Cerebellar nuclear complex (tissue), 1 donor: ENCODE measurements at places on chromosomes 3 and 15.

GRCh38 chr3:125317761-125318160, 57.4 kb downstream of the ZNF148 start:
- DNase-seq, result no peak

DNA sequence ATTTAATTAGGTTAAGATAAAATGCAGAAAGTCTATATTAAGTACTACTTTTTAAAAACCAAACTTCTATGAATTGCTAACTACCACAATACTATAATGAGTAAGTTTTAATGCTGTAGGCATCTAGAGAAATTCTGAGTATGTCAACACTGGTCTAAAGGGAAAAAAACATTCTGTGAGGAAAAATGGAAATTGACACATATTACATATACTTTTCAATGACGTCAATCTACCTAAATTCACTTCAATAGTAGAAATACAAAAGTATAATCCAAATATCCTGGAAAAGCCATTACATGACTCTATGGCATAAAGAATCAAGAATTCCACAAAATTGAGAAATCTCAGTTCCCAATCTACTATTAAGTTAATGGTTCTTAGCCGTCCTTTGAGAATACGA, 2.2 kb downstream of the SECISBP2L start:
- no peak for DNase-seq

GRCh38 chr15:29066310-29066709, 180.5 kb downstream of the APBA2 start:
- no peak for DNase-seq

- no peak for DNase-seq
Observed at GRCh38 chr15:51129535-51130188, 35.0 kb upstream of the TNFAIP8L3 start.

- DNase-seq, result no peak
Observed at GRCh38 chr3:107128946-107129345, 248.3 kb upstream of the CCDC54 start.

GRCh38 chr15:59367022-59367451, 5.6 kb downstream of the MYO1E start:
- DNase-seq, result no peak

DNA sequence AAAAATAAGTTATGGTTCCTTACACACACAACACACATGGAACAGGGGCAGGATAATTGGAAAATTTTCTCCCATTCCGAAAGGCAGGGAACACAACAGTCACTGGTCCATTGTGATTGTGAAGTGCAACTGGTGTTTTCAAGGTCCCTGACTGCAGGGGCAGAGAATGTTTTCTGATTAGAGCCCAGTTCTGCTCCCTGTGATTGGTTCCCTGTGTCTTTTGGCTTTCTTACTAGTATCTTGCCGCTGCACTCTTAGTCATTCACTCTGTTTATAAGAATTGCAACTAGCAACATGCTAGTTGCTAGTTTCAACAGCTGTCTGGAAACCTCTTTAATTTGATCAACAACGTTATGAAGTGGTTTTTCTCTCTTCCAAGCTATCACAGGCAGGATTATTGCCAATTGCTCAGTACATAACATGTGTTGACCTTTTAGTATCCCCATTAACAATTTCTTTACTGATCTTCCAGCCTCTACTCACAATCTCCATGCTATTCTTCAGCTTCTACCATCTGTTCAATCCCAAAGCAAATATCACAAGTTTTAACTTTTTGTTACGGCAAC, 177.5 kb downstream of the EPHA6 start:
- DNase-seq, result no peak

DNA sequence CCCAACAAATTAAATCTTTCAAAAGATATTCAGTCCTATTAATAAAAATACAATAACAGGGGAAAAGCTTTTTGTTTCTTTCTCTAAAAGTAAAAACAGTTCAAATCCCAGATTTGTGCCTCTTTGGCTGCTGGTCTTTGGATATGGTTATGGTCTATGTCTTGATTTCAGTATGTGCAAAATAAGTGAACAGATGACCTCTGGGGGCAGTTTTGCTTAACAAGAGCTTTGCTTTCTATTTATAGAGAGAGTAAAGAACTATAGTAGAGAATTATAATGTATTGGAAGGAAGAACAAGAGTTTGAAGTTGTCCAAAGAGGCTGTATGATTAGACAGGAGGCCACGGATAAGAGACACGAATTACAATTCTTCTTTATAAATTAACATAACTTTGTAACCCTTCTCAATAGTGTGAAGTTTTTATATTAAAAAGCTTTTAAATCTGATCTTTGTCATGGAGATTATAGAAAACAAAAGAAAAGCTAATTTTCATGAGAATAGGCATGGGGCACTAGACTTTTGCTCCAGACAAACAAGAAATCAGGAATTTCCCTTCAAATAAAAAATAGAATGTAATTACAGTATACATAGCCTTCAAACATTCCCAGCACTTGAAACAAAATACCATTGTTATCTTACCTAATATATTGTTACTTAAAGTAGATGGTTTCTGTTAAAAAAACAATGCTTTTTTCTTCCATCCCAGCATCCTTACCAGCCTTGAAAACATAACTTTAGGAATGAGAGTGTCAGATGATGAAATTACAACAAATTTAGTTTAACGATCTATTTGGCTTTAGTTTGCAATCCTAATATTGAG, 432.7 kb upstream of the ARHGEF26 start:
- DNase-seq, result no peak

DNA sequence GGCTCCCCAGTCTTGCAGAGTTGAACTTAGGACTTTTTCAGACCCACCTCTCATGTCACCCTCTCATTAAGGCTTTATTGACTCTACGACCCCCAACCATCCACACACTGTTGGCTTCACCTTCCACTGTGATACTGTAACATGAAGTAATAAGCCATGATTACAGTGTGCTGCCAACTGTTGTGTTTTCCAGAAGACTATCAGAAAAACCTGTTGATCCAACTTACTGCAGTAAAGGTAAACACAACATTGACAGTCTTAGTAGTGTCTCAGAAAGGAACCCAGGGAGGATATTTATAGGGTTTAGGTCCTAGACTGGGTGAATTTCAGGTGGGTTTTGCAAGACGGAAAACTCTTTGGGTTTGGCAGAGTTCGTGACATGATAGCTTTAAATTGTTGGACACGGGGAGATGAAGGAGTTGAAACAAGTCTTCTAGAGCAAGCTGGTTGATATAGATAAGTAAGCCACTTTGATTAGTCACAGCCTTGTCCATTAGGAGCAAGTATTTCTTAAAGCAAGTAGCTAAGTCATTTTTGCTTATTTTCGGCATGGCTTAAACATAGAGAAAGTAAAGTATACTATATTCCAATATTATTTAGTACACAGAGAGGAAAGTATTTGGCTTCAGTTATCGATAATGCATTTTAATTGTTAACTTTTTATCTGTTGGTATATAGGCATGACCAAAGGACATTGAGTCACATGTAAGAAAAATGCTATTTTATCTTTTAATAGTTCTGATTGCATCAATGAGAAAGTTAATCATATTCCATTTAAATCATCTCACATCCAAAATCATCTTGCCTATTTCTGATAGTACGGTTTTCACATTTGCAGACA, 2.4 kb upstream of the COL6A5 start:
- no peak for DNase-seq

- no peak for DNase-seq
Observed at GRCh38 chr3:126322181-126322967, 34.8 kb downstream of the KLF15 start.

DNA sequence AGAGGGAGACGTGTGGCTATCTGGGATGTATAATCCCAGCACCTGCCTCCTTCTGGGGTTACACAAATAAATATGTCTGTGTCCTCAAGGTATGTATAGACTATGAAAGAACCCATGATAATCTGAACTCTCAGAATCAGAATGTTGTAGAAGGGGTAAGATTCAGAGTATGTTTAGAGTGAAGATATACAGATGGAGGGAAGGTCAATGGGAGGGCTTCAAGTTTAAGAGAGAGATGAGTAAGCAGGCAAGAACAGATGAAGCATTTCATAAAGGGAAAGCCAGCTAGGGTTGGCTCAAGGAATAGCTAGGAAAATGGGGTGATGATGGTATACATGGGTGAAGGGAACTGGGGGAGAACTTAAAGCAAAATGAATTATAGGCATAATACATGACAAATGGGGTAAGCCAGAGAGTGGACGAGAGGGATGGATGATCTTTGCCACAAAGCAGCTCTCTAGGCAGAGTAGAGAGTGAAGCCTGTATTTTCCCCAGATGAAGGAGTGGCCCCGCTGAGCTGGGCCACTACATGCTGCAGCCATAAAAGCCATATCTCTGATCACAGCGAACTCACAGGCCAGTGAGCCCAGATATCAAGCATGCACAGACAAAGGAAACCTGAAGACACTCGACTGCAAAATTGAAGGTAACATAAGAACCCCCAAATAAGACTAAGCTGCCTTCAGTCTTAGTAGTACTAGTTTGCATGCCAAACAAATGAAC, 15.9 kb upstream of the ZBTB38 start:
- no peak for DNase-seq

- no peak for DNase-seq
Observed at GRCh38 chr3:193757457-193757856, 164.4 kb downstream of the OPA1 start.

GRCh38 chr3:48656061-48656840, 6.4 kb downstream of the CELSR3 start:
- DNase-seq, result no peak

DNA sequence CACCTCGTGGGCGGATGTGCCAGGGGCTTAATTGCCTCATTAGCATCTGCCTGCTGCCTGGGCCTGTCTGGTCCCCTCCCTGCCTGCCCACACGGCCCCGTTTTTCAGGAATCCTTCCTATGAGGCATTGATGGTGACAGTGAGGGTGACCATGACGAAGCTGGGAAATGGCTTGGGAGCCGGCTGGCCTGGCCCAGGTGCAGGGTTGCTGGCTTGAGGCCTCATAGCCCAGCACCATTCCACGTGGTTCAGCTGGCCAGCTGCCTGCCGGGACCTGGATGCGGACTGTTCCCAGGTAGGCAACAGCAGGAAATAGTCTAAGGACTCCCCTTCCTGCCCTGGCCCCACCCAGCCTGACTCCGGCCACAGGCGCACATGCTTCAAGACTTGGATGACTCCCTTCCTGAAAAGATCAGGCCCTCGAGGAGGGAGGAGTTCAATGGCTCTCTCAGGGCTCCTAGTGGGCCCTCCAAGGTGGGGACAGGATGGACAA, 8.9 kb upstream of the DUSP7 start:
- no peak for DNase-seq

- no peak for DNase-seq
Observed at GRCh38 chr3:14512281-14512941, 27.7 kb downstream of the GRIP2 start.

DNA sequence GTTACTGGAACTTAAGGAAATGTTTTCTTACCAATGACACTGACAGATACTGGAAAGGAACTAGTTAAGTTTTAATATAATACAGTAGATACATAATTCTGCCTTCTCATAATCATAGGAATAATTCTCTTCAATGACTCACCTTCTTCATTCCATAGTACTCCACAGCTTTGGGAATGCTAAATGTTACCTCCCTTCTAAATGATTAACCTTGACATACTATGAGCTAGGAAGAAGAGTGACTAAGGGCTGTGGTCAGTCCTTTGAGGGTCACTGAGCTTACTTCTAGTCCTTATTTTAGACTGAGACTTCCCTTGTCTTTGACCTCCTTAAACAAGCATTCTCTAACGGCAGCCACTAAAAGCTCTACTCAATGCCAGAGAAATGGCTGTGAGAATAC, 69.6 kb upstream of the PPIB start:
- DNase-seq, result no peak

DNA sequence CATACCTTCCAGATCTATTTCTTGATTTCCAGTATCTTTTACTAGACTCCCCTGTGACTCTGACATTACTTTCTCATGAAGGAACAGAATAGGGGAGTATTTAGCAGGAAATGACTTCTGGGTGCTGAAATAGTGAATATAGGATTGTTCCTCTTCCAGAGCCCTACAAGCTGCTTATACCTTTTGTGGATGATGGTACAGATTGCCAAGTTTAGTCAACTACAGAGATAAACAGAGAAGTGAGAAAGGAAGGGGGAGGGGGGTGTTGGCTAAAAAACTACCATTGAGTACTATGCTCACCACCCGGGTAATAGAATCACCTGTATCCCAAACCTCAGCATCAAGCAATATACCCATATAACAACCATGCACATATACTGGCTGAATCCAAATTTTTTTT, 298.3 kb upstream of the GPR149 start:
- DNase-seq, result no peak

GRCh38 chr3:71723452-71724170, 1.6 kb downstream of the EIF4E3 start:
- DNase-seq, result no peak

GRCh38 chr15:58228718-58229117, 90.5 kb downstream of the AQP9 start:
- no peak for DNase-seq

DNA sequence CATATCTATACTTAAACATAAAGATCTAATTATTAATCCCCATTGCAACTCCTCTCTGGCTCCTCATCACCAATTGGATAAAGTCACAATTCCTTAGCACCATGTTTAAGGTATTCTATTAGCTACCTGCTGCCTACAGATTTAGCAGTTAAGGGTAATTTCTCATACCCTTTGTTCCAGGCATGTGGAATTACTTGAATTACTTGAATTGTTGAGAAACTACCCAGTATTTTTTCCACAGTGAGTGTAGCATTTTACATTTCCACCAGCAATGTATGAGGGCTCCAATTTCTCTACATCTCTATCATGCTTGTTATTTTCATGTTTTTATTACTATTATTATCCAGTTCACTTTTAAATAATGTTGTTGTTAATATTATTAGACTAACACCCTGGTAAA, 86.4 kb downstream of the P2RY1 start:
- DNase-seq, result no peak
